ENCODE measurements at places on chromosomes 4 and X.
A peak's percentile ranks its signal among the peaks of the same experiment; 100 is the strongest.

DNA sequence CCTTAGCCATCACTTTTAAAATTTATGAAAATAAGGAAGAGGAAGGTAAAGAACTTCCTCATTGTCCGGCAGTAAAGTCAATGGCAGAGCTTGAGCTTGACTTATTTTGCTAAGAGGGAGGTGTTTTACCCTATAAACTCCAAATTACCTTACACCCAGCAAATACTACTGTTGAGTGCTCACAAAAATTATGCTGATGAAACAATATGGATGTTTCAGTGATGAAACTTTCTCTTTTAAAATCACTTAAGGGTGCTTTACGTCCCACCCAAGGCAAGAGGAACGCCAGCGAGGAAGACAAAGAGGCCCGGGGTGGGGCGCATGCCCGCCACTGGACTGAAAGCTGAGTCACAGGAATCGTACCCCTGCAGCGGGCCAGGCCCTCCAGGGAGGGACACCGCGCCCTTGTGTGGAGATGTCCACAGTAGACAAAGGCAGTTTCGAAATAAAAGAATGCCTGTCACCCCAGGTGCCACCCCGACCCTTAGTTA is 560 bp upstream of the TMSB4X start:
- DNase-seq = peak; percentile 68

DNA sequence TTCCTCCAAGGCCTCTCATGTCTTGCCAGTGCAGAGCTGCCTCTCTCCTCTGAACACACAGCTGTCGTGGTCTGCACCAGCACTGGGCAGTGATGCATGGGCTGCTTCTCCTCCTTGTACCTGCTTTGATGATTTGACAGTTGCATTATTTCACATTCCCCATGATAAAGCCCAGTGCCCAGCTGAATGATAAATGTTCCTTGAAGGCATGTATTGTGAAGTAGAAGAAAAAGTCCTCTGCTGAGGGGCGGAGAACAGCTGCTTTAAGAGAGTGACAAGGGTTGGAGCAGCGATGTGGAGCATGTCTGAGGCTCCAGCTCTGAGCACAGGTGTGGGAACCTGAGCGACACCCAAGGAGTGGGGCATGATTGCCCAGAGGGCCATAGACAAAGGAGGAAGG is 21.1 kb upstream of the TRIM2 start:
- no peak for DNase-seq

DNA sequence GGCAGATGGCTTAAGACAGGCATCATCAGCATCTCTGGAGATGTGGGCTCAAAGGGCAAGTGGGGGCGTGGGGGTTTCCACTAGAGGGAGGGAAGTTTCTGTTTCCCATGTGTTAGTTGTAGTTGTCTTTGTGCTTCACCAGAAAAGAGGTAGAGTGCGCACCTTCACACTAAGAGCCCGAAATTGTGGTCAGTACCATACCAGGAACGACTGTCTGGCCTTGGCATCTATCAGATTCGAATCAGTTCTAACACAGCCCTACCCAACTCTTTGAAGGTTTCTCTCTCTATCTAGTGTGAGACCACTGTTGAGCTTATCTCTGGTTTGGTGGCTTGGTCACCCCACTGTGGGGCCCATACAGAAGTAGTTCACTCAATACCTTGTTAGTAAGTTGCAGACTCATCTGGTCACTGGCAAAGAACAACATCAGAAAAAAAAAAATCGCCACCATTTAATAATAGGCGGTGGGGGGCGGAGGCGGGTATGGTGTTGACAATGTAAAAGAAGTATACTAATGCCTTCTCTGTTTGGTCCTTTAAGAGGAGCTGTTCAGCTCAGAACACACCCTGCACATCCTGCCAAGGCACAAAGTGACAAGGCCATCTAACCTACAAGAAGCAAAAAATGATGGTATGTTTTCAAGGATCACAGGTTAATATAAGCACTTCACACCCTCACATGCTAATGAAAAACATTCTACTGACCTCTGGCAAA is 71.1 kb downstream of the NYX start:
- no peak for DNase-seq

- peak; percentile 46 for DNase-seq
These were observed 151.3 kb downstream of the DCLK2 start for GRCh38 chr4:150229520-150229919.

DNA sequence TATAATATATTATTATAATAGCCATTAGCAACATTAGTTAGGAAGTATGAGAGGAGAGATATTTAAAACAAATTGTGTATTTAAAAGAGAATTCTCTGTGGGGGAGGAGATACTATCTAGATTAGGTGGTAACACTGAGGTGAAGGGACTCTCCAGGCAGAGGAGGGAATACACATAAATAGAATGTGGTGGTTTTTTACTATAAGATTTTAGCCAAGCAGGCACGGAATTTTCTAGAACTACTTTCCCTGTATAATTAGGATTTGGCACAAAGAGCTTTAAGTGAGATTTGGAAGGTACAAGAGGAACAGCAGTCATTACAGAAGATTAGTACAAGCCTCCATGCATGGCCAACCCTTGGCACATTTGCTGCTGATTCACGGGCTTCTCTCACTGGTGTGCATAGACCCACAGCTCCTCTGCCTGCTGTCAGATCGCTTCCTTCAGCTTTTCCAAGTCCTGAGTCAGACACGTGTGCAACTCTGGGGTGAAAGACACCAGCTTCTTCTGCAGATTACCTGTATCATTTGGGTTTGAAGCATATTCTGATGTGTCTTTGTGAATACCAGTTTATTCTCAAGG is 685.5 kb downstream of the KCTD8 start:
- DNase-seq = no peak

GRCh38 chrX:72394518-72395170 is 88.9 kb upstream of the CITED1 start:
- peak; percentile 81 for DNase-seq

DNA sequence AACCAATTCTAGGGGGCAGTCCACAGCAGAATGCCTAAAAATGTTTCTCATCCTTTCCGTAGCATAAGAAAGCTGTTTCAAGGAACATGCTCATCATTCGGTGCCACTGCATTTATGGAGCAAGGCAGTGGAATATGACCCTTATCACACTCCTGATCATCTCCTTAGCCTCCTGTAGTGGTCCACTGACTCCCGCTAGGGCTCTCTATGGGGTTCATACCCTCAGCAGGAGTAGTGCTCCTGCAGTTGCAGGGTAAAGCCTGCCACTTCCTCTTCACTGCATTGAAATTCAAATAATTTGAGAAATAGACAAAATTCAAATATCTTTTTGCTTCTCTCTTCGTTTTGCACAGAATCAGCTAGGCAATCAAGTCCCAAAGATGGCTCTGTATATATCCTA is 107.0 kb downstream of the NDST3 start:
- no peak for DNase-seq

DNA sequence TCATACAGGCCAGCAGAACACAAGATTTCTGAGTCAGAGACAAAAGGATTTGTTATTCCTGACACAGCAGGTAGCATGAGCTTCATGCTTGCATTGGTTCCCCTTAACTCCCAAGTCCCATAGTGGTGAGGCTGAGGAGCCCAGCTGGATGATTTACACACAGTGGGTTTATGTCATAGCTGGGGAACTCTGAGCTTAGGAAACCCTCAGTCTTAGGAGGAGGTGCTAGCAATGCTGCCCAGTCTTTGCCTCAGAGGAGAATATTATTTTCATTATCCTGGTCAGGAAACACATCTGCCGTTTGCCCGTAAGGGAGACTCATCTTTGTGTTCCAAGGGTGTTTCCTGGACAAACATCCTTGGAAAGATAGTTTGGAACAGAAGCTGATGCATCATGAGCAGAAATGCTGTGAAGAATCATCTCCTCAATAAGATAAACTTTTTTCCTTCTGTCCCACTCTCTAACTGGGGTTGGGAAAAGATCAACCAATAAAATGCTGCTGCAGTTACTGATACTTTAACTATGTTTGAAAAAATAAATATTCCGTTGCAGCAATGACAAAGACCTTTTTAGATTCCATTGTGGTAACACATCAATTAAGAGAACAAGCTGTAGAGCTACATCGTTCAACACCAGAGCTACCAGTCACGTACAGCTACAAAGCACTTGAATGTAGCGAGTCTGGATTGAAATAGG is 146.8 kb downstream of the DCLK2 start:
- DNase-seq = peak; percentile 95

- no peak for DNase-seq
These were observed 305.4 kb downstream of the PCDH18 start for GRCh38 chr4:137226900-137227299.

- peak; percentile 13 for DNase-seq
These were observed 2.5 kb upstream of the BRWD3 start for GRCh38 chrX:80812176-80812575.

- no peak for DNase-seq
These were observed 96.6 kb upstream of the KCNIP4 start for GRCh38 chr4:22045051-22045630.

DNA sequence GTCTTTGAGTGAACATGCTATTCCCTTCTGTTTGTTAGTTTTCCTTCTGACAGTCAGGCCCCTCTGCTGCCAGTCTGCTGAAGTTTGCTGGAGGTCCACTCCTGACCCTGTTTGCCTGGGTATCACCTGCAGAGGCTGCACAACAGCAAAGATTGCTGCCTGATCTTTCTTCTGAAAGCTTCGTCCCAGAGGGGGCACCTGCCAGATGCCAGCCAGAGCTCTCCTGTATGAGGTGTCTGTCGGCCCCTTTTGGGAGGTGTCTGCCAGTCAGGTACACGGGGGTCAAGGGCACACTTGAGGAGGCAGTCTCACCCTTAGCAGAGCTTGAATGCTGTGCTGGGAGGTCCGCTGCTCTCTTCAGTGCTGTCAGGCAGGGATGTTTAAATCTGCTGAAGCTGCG is 456.9 kb upstream of the HTR2C start:
- no peak for DNase-seq

DNA sequence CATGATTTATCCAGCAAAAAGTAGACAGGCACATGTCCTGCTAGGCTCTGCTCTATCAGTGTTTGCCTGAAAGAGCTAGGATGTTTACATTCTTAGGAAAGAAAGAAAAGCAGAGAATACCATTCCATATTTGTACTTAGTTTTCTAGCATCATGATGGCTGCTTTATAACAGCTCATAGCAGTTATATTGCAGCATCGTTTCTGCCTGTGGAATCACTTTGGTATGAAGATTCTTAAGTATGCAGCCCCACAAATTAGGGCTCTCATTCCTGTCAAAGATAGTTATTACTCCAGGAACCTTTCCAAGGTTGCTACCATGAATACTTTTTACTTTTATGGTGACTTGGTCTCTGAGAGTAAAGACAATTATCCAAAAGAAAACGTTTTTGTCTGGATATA is 119.0 kb upstream of the MYOZ2 start:
- peak; percentile 67 for DNase-seq

GRCh38 chr4:74262522-74262921 is 45.7 kb upstream of the EPGN start:
- DNase-seq = no peak

DNA sequence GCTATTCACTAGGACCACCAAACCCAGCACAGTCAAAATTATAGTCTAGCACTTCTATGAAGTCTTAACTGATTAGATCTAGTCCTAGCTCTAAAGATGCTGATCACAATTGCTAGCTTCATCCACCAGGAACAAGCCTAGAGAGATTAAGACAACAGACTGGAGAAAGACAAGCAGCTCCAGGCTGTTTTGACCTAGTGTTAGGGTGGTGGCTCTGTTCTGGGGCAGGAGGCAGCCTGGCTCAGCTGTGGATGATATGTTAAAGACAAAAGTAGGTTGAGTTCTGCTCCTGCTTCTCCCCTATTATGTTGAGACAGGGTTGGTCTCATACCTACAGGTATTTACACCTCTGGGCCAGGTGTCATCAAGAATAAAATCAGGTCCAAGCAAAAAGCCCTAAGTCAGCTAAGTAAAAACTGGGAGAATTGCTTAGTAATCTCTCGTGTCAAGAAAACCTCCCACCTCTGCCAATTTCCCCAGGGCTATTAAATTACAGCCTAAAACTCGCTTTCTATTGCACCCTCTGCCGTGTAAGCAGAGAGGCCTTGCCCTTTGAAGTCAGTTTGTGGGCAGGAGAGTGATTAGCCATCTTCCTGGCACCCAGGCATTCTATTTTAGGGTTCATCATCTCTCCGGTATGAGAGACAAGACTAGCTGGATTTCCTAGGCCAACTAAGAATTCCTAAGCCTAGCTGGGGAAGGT is 39.9 kb downstream of the RAB40AL start:
- DNase-seq = peak; percentile 56

Measured in fibroblast of gingiva (primary cell).